MCF 10A (cell line): ENCODE measurements at places on chromosomes 7 and 10.

DNA sequence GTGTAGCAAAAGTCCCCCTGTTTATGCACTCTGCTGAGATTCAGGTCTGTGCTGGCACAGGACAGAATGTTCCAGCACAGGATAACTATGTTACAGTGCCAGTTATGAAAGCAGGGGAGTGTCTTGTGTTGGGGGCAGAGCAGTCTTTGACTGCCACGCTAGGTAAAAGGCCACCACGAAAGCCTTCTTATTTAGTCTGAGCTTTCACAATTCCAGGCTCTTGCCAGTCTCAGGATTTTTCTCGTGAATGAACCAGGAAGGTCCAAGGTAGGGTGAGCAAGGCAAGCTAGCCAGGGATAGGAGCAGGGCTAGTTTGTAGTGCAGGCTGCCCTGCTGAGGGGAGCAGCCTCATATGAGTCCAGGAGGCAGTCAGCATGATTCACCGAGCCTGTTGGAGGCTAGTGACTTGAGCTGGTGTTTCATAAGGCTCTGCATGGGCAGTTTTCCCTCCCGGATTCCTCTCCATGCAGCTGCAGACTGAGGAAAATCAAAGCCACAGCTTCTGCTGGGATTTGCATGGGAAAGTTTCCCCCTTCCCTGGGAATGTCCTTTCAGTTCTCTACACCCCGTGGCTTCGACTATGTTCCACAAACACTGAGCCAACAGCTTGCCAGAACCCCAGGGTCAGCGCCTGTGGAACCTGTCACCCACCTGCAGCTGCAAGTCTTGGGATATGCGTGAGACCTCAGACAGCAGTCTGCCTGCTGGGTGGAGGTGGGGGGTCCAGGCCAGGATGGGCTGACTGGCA lies 112.3 kb downstream of the JCAD start:
- peak; percentile 95 for DNase-seq

DNA sequence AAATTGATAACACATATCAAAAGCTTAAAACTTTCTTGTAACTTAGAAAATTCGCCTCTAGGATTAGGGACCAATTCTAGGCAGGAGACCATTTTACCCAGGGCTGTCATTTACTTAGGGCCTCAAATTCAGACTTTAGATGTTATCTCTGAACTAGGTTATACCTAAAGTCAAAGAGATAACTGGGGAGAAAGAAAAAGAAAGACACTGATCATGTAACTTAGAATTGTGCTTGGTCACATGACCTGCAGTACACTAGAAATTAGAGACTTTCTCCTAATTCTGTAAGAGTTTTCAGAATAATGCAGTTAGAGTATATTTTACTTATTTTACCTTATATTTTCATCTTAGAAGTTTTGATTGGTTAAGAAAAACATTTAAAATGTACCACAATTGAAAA lies 16.7 kb downstream of the ASB4 start:
- DNase-seq = no peak

DNA sequence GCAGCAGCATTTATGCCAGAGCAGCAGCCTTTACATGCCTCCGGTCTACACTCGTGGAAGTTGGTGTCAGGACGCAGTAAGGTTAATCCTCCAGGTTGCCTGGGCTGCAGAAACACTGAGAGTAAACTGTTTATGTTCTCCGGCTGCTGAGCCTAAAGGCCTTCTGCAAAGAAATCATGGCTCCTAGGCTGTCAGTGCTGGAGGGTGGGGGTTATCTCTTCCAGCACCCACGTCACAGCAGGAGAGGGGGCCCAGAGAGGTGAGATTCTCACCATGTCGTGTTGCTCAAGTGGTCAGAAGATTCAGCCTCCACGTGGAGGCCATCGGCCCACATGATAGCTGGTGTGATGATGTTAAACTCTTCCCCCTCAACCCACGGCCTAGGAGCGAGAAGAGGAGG lies 41.2 kb downstream of the COL13A1 start:
- DNase-seq = no peak

DNA sequence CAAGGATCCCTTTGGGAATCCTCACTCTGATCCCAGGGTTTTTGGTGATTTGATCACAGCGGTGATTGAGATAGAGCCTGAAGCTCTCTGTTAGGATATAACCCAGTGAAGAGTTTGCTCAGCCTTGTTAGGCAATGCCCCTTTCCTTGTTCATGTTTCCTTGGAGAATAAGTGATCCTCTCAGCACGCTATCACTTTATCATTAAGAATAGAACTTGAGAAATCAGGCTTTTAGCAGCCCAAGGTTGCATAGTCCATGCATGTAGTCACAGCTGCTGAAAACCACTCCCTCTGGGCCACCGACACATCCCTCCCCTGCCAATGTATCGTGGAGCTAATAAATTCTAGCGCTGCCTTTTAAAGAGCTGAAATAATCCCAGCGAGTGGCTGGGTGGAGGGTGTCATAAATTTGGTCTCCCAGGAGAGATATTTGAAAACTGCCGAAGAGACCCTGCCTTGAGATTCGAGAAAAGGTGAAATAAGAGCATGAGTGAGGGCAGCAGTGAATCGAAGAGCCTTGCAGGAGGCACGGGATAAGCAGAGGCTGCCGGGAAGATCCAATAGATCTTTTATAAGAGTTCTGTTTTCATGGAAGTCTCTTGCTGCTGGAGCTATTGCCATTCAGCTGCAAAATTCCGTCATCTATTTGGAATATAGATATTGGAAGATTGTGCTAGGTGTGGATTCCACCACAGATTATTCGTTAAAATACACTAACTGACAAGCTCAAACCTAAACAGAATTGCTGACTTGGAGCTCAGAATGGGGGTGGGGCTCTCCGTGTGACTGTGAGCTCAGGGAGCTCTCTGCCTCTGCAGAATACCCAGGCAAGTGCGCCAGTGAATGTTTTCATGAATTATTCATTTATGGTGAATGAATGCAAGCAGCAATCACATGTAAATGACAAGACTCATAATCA lies 249.8 kb downstream of the TRIL start:
- no peak for DNase-seq

GRCh38 chr10:97372233-97372875 lies 28.8 kb downstream of the RRP12 start:
- no peak for DNase-seq

DNA sequence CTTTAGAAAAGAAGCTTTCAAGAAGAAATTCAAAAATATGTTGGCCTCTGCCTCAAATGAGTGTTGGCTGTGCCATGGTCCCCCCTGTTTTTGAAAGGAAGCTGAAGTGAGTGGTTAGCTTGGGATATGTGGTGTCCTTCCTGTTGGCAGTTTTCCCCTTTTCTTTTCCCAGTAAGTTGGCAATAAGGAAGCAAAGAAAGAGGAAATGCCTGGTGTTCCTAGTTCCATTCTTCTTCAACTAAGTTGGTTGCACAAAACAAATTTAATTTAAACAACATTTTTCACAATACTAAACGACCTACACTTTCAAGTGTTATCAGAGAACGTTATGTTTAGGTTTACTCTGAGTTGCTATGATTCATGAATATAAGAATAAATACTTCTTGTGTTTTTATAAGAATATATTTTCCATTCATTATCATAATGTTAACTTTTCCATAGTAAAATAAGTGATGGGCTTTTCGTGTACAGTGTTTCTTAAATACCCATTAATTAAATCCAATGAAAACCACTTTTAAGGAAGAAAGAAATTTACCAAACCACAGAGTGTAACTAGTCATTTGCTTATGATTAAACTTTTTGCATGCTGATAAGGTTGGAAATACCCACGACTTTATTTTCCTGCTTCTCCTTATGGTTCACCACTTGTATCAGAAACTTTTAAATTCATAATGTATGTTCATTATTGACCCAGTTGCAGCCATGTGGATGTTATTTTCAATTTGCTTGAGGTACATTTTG lies 7.7 kb downstream of the HDAC9 start:
- no peak for DNase-seq

DNA sequence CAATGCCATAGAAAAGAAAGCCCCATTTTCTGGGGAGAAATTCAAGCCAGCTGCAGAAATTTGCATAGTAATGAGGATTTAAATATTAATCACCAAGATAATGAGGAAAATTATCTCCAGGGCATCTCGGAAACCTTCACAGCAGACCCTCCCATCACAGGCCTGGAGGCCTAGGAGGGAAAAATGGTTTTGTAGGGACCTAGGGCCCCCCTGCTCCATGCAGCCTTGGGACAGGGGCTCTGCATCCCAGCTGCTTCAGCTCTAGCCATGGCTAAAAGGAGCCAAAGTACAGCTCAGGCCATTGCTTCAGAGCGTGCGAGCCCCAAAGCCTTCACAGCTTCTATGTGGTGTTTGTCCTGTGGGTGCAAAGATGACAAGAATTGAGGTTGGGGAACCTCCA lies 46.6 kb upstream of the VOPP1 start:
- no peak for DNase-seq

- DNase-seq = peak; percentile 52
Observed at GRCh38 chr10:90276894-90277475, 575.6 kb downstream of the KIF20B start.
